ENCODE measurements at places on chromosomes 11 and 22.

- no peak for DNase-seq
These were observed 3.0 kb downstream of the SNX19 start for GRCh38 chr11:130913268-130913667.

DNA sequence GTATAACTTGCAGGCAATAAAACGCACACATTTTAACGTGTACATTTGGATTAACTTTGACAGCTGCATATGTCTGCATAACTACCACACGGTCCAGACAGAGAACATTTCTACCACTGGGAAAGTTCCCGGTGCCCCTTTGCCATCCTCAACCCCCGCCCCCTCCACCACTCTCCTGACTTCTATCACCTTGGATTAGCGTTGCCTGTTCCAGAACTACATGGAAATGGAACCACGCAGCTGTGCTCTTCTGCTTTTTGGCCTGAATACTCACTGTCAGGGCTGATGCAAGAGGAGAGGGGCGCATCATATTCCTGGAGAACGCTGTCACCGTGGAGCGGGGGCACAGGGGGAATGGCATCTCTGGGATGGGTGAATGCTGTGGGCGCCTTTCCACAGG, 62.1 kb downstream of the LRP5 start:
- DNase-seq: no peak

DNA sequence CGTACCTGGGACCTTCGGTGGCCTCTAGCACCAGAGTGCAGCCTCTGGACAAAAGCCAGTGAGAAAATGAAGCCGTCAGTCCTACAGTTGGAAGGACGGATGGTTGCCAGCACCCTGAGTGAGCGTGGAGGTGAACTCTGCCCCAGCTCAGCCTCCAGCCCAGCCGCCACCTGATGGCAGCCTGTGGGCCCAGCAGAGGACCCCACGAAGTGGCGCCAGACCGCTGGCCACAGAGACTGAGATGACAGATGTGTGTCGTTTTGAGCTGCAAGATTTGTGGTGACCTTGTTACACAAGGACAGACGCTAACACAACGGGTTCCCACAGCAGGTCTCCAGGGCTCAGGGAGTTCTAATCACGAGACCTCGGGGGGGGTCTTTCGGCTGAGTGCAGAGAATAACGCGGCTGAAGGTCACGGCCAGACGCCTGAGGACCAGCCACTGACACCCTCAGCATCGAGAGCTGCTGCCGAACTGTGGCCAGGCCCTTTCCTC, 75.0 kb downstream of the BRD1 start:
- no peak for DNase-seq

GRCh38 chr11:45267652-45268299, 18.4 kb downstream of the SYT13 start:
- no peak for DNase-seq

DNA sequence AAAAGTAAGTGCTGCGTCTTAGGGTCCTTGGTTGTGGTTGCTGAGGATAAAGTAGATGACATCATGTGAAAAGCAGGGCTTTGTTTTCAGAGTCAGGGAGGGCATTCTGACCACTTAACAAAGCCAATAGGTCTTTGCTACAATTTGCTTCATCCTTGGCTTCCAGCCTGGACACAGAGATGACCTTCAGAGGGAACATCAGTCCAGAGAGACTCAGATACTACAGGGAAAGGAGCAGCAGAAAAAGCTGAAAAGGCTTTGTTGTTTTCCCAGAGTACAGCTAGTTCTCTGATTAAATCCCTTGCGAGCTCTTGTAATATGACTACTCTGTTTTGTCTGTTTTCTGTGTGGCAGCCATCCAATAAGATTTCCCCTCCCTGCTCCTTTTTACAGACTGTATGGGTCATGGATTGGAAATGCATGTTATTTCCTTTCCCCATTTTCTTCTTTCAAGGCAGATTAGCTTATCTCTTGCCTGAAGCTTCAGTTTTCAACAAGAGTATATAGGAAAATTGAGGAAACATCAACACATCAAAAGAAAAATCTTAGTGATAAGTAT, 31.9 kb downstream of the ATG13 start:
- no peak for DNase-seq

GRCh38 chr11:83641511-83641910, 355.3 kb upstream of the CCDC90B start:
- DNase-seq: no peak

GRCh38 chr22:27857443-27857842, 55.9 kb upstream of the MN1 start:
- no peak for DNase-seq

GRCh38 chr11:118657238-118657637, 22.2 kb downstream of the TREH start:
- DNase-seq: no peak

- DNase-seq: peak; percentile 78
These were observed 621.5 kb upstream of the B3GAT1 start for GRCh38 chr11:135033540-135033939.

DNA sequence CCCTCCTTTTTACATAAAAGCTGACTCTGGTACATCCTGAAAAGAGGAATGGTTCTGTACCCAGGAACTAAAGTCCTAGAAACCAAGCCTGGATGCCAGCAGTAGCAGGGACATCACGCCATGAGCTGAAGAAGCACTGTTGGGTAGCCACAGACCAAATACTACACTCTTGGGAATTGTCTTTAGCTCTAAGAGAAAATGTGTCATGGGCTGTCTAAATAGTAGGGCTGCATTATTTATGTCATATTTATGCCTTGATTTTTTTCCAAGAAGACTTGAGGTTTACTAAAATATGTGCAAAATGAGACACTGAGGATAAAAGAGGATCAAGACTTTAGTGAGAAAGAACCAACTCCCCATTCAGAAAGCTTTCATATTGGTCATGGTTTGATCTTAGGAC, 213.6 kb downstream of the RAB38 start:
- no peak for DNase-seq

DNA sequence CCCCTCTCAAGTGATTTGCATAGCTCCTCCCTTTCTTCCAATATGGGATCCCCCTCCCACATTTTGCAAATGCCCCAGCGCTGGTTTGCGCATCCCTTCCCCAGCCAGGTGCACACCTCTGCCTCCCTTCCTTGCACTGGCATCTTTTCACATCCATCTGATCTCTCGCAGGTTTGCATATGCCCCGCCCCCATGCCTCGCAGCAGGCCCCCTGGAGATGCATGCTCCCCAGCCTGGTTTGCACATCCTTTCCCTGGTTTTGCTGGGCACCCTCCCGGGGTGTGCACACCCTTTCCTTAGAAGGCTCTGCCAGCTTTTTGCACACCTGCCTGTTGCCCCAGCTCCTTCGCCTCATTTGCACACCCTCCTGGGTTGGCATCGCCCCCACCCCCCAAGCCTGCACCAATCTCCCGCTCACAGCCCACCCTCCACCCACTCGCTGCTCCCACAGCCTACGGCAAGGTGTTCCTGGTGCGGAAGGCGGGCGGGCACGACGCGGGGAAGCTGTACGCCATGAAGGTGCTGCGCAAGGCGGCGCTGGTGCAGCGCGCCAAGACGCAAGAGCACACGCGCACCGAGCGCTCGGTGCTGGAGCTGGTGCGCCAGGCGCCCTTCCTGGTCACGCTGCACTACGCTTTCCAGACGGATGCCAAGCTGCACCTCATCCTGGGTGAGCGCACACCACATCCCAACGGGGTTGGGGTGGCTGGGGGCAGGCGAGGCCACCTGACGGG, 917 bp downstream of the RPS6KA4 start:
- peak; percentile 61 for DNase-seq

DNA sequence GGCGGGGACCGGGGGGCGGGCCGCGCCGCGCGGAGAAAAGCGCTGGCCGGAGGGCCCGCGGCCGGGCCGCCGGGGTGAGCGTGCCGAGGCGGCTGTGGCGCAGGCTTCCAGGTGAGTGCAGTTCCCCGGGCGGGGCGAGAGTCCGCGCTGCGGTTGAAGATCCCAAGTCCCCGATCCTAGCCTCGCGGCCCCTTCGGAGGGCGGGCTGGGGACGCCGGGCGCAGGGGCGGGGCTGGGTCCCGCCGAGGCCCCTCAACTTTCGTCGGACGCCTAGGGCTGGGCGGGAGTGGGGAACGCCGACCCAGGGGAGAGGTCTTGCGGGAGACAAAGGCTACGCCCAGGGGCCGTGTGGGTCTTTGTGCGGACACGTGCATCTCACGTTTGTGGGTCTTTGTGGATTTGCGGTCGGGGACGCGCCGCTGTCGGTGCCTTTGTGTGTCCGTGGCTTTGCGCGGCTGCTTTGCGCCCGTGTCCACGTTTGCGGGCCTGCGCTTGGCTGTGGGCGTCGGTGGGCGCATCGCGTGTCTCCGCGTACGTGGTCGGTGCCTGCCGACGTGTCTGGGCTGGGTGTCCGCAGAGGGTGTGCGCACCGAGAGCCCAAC, at the start of gene TSKU:
Gene TSKU (plus strand): TSS at position 63 of the 602 bp plus-strand sequence. CDS start 12,261 bp downstream, outside the sequence.
- no peak for DNase-seq

- no peak for DNase-seq
These were observed 1549.4 kb downstream of the LRRC4C start for GRCh38 chr11:39910087-39910486.

GRCh38 chr11:46599340-46600193, 5.7 kb upstream of the AMBRA1 start:
- DNase-seq: no peak

DNA sequence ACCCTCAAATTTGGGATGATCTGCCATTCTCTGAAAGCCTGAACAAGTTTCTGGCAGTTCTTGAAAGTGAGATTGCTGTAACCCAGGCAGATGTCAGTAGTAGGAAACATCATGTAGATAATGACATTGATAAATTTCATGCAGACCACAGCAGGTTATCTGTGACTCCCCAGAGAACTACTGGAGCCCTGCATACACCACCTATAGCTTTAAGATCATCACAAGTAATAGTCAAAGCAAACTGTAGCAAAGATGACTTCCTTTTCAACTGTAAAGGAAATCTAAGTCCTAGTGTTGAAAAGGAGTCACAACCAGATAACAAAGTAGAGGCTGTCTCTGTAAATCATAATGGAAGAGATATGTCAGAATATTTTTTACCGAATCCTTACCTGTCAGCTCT, 31.0 kb downstream of the DDIAS start:
- DNase-seq: no peak

DNA sequence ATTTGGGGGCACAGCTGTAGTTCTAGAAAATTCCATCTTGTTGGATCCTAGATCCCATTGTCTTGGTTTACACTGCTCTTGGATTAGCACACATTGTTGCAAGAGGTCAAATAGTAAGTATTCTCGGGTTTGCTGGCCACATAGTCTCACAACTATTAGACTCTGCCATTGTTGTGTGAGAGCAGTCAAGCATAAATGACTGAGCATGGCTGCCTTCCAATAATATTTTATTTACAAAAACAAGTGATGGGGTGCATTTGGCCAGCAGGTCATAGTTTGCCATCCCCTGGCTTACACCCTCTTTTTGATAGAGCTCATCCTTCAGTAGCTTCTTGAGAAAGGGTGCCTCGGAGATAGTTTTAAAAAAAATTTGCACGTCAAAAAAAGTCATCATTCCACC, 77.9 kb upstream of the ALX4 start:
- DNase-seq: no peak

GRCh38 chr22:30056015-30056414, 24.2 kb upstream of the HORMAD2 start:
- no peak for DNase-seq

- no peak for DNase-seq
These were observed 60.9 kb downstream of the SMIM38 start for GRCh38 chr11:69216647-69217051.

DNA sequence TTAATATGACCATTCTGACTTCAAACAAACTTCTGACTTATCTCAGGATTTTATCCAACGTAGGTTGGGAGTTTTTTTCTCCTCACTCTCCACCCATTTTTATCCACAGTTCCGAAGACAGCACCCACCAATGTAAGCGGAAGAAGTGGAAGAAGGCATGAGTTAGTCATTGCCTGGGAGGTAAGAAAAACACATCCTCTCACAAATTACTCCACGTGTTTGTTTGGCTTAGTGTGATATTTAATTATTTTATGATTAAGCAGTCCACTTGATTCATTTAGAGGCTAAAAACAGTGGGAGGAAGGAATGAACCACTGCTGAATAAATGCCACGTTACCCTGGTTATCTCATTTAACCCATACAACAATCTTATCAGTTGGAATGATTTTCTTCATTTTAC, 389.6 kb upstream of the ARHGAP42 start:
- no peak for DNase-seq

DNA sequence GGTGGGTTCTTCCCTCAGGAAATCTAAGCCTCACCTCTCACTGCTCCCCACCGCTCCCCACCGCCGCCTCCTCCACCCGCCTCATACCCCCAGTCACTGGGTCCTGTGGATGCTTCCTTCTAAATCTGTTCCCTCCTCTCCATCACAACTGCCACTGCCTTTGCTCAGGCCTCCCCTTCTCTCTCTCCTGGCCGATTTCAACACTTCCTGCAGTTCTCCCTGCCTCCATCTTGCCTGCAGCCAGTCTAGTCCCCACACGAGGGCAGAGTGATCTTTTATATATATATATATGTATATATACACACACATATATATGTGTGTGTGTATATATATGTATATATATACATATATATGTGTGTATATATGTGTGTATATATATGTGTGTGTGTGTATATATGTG, 27.8 kb downstream of the CREB3L1 start:
- DNase-seq: no peak

- no peak for DNase-seq
These were observed 31.8 kb downstream of the TXN2 start for GRCh38 chr22:36449596-36450175.

- DNase-seq: no peak
These were observed 93.5 kb downstream of the DBX1 start for GRCh38 chr11:20066783-20067156.

- DNase-seq: no peak
These were observed 101.7 kb downstream of the ABTB2 start for GRCh38 chr11:34256150-34256549.

- DNase-seq: peak; percentile 44
These were observed 1.6 kb downstream of the NCAM1 start for GRCh38 chr11:112962579-112963367.

DNA sequence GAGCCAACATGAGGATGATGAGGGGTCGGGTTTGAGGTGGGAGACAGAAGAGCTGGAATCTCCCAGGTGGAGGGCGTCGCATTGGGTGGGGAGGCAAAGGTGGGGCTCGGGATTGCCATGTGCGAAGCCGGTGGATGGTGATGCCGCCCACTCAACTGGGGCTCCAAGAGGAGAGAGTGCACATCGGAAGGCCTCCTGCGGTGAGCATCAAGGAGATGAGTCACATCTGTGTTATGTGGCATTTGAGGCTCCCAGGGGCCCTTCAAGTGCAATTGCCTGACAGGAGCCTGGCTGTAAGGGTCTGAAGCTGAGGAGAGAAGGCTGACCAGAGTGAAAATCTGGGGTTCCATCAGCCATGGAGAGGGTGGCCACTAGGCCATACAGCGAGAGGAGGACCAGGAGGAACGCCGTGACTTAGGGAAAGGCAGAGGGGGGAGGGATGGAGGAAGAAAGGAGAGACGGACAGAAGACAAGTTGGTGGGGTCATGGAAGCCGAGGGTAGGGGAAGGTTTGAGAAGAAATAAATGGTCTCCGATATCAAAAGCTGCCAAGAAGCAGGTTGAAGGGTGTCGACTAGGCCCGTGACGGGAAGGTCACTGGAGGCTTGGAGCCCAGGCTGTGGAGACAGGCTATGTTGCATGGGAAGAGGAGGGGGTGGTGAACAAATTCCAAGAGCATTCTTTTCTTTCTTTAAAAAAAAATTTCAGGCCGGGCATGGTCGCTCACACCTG, 21.3 kb downstream of the RASD2 start:
- DNase-seq: peak; percentile 70

GRCh38 chr11:75374646-75375045, 23.2 kb upstream of the ARRB1 start:
- no peak for DNase-seq
